ENCODE measurements at places on chromosomes 7 and 10. TPM values are rescaled to one million over a fixed set of nuclear protein-coding genes. Genes with fewer than 3 reads are reported as not detected.

RASSF4 gene
- 1.3 TPM for total RNA-seq

GCK gene
- total RNA-seq: 0.14 TPM

BAIAP2L1 gene
- total RNA-seq: 1.5 TPM

PLEKHA8 gene
- total RNA-seq: 9.7 TPM

DYDC2 gene
- not detected for total RNA-seq
